HEK293T (cell line): ENCODE measurements at places on chromosomes 12 and 14.

GRCh38 chr14:81219210-81219758, 1.5 kb downstream of the GTF2A1 start:
- DNase-seq, result peak; percentile 80

- no peak for DNase-seq
Measured at GRCh38 chr14:36516719-36517241, 3.3 kb downstream of the NKX2-1 start.

- no peak for DNase-seq
Measured at GRCh38 chr12:109606320-109607028, 32.9 kb downstream of the MVK start.

DNA sequence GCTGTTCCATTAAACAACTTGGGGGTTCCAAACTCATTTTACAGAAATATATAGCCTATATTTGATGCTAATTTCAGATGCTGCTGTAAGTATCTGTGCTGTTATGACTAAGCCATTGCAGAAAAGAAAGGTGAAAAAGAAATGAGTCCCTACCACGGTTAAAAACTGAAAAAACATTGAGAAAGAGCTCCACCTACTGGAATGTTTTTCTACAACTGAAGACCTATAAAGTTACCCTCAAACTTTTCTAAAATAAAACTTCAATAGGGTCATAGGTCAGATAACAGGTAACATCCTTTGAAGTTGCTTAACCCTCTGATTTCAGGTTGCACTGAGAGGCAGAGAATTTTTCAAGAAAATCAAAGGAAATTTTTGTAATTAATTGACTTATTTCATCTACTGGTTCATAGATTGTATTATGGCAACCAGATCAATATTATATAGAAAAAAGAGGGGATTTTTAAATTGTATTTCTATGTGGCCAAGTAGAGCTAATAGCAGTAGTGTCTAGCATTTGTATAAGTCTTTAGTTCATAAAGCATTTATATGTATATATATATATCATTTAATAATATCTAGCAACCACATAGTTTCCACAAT, 279.9 kb downstream of the RPS29 start:
- DNase-seq, result no peak

DNA sequence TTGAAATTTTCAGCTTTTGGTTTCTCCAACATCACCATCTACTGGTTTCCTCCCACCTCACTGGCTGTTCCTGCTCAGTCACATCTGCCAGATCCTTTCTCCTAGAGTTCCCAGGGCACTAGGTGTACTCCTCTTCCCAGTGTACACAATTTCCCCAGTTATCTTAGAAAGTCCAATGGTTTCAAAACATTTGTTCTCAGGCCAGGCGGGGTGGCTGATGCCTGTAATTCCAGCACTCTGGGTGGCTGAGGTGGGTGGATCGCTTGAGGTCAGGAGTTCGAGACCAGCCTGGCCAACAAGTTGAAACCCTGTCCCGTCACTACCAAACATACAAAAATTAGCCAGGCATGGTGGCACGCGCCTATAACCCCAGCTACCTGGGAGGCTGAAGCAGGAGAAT, 60.7 kb downstream of the SPPL3 start:
- DNase-seq, result no peak

DNA sequence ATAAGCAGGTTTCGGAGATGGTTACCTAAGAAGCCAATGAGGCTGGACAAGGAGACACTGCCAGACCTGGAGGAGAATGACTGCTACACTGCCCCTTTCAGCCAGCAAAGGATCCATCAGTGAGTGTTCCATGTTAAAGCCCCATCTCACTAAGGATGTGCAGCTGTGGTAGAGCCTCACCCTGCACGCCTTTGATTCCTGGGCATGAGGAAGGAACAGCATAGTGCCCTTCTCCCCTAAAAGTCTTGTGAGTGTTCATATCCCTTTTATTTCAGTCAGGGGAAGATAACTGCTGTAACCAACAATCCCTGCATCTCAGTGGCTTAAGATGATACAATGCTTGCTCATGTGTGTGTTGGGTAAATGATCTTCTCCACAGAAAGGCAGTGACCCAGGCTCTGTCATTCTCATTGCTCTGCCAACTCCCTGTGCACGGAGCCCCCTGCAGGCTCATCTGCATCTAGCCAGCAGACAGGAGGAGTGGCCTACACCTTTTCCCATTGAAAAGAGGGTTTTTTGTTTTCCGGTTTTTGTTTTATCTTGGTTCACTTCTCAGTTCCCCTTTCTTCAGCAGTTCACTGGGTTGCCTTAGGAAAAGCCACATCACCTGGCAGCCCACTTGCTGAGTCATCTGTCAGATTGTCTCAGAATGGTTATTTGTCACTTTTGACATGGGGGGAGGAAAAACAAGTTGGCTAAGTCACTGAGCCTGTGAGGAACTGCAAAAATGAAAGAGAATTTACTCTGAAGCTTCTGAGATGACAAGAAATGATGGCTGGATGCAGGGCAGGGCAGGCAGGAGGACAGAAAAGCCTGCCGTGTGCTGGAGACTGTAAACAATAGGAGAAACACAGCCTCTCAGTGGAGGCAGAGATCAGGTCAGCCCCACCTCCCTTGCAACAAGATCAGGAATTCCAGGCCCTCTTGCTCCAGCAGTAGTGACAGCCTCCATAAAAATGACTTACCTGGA, 193.3 kb downstream of the ANO4 start:
- peak; percentile 40 for DNase-seq

DNA sequence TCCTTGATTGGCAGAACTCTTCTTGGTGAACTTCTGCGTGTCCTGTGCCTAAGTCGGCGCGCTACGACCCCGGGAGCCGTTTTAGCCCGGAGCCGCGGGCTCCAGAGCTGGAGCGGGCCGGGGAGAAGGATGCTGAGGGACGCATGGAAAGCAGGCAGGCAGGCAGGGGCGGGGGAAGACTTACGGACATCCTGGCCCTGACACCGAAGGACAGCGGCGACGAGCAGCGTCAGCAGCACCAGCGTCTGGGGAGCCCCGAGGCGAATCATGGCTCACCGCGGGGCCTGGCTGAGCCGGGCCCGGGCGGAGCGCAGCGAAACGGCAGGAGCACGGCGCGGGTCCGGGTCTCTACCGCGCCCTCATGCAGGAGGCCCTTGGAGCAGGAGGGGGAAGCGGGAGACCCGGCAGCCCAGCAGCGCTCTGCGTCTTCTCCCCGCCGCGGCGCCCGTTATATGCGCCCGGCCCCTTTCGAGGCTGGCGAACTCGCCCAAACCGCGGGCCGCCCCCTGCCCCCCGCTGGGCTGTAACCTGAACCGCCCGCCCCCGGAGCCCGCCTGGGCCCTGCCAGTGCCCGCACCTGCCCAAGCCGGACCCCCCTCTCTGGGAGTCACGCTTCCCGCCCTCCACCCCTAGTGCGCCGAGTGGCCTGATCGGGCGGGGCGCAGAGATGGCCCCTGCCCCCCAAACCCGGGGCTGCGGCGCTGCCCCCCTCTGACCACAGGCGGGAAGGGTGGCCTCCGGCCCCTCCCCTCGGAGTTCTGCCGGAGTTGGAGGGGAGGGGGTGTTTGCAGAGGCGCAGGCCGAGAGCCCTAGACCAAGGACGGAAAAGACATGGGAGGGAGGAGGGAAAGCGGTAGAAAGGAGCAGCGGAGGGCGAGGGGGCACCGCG, at the start of gene COL2A1:
Gene COL2A1, minus strand, starts transcription at position 424 of the 889 bp plus-strand sequence. Its CDS starts 155 bp downstream, at position 269.
- no peak for DNase-seq

DNA sequence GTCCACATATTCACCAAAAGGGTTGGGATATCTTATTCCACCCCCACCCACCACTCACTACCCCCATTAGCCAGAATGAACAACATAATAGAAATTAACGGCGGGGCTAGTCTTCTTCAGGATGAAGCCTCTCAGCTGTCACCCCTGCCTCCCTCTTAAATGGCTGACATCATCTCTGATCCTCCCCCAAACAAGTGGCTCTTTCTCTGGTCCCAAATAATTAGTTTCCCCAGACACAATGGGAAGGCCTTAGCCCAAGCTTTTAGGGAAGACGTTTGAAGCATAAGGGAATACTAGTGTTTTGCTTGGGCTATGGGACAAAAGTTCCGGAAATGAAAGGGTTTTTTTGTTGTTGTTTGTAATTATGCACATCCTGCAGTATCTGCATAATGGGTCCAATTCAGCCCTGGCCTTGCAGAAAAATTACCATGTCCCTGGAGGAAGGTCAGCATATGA, 13.8 kb downstream of the STON2 start:
- DNase-seq, result no peak

- DNase-seq, result no peak
Measured at GRCh38 chr12:27653661-27654060, 42.6 kb upstream of the REP15 start.

- no peak for DNase-seq
Measured at GRCh38 chr12:100908501-100908900, 113.9 kb downstream of the ANO4 start.

- peak; percentile 45 for DNase-seq
Measured at GRCh38 chr14:46048127-46048526, 603.5 kb downstream of the RPL10L start.

GRCh38 chr12:81332054-81332453, 254.2 kb downstream of the ACSS3 start:
- no peak for DNase-seq

DNA sequence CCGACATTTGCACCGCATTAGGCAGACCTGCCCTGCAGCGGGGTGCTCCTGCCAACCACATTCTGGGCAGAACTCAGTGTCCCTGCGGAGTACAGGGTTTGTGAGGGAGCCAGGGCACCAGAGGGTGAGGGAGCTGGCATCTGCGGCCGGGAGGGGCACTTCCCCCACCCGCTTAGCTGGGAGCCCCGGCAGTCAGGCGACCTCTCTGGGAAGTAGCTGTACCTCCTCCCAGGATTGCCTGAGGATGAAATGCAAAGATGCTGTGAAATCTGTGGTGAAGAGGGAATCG, 58.6 kb downstream of the ANKRD9 start:
- no peak for DNase-seq

DNA sequence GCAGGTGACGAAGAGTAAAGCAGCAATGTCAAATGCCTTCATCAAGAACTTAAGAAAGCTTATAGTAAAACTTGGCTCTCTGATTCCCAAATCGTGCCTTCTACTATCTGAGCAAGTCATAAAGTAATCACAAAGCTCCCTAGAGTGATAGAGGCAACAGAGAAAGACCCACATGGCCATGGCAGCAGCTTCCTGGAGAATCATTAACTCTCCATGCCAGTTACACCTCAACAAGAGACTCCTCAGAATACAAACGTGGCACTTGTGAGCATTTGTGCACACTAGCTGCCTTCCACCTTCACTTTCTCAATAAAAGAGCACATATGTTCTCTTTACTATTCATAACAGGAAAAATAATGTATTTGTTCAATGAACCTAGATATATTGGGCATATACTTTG, 48.0 kb downstream of the PLCZ1 start:
- DNase-seq, result no peak

DNA sequence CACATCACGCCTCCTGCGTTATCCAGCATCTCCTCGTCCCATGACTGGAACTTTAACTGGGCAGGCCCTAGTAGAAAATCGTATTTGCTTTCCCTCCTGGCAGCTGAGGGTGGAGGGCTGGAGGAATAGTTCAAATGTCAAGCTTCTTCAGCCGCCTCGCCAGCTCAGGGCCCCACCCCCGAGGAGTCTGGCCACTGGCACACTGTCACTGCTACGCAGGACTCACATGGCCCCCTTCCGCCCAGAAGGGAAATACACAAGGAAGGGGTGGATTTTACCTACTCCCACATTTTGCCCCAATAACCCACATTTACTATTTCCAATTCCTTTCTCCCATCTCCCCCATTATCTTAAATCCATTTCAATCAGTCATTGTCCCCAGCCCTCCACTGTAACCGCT, 8.6 kb downstream of the SLC6A13 start:
- no peak for DNase-seq

DNA sequence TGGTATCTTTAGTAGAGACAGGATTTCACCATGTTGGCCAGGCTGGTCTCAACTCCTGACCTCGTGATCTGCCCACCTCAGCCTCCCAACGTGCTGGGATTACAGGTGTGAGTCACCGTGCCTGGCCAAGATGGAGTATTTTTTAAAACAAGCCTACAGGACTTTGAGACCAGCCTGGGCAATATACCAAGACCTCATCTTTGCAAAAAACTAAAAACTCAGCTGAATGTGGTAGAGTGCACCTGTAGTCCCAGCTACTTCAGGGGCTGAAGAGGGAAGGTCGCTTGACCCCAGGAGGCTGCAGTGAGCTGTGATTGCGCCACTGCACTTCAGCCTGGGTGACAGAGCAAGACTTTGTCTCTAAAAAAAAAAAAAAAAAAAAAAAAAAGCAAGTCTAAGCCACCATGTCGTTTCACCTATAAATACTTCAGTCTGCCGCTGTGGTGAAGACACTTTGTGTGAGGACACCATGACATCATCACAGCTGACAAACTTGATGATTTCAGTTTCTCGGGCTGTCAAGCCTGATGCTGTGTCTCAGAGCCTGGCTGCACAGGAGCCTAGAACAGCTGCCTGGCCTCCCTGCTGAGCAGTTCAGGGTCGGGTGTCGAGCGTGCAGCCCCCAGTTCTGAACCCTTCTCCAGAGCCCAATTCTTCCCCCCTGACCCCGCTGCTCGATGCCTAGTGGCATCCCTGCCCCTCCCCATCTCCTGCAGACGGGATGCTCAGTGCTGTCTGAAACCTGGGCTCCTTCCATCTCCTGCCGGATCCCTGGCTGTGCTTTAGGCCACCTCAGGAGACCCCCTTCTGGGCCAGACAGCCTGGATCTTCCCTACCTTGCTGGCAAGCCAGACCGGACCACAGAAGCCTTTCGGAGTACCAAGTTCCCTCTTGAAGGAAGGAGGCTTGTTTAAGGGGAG, 119.2 kb upstream of the EVL start:
- peak; percentile 22 for DNase-seq

DNA sequence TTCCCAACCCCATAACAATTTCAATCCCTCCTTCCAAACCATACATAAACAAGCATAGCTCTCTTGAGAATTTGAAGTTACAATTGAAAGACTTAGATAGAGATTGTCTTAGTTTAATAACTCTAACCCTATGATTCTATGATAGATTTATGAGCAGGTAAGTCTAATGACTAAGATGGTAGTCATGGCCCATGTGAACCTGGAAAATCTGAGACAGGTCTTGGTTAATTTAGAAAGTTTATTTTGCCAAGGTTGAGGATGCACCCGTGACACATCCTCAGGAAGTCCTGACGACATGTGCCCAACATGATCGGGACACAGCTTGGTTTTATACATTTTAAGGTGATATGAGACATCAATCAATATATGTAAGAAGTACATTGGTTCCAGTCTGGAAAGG, 248.8 kb downstream of the KCNH5 start:
- DNase-seq, result no peak

GRCh38 chr14:32331206-32331605, 2.1 kb downstream of the AKAP6 start:
- DNase-seq, result no peak

- no peak for DNase-seq
Measured at GRCh38 chr12:45928309-45928708, 62.1 kb downstream of the SCAF11 start.

GRCh38 chr14:53151523-53152183, 1.5 kb downstream of the DDHD1 start:
- peak; percentile 65 for DNase-seq

- DNase-seq, result no peak
Measured at GRCh38 chr12:57146961-57147944, at the start of gene LRP1-AS. LRP1-AS (minus strand) TSS chr12:57147619.

GRCh38 chr14:22096514-22096895, 422.9 kb upstream of the OR4E1 start:
- no peak for DNase-seq

DNA sequence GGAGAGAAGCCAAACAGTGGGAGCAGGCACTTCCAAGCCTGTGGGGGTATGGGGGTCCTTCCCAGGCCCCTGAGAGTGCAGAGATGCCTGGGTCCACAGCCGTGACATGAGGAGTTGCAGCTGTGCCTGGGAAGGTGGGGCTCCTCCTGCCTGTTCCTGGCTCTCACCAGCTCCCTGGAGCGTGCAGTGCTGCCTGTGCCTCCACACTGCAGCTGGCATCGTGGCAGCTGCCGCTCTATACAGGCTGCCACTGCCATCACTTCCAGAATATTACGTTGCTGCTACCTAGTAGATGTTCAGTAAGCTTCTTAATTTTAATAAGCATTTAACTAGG, 223.7 kb downstream of the KCNC2 start:
- DNase-seq, result no peak
